ENCODE measurements at places on chromosomes 1 and 21.

DNA sequence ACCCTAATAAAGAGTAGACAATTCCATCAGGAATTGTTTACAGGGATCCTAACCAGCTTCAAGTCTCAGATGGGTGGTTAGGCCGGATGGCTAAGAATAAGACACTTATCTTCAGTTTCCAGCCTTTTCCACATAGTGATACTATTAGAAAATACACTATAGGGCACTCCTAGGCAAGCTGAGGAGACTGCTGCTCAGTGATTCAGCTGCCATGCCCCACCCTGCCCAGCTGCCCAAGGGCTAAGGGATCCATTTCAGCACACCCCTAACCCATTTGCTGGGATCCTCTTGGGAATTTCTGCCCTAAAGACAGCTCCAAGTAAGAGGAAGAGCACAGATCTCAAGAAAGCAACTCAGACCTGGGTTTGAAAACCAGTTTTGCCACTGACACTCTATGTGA is 31.9 kb downstream of the PLPP3 start:
- no peak for DNase-seq

GRCh38 chr1:62955666-62956065 is 171.7 kb downstream of the ATG4C start:
- DNase-seq, result no peak

- no peak for DNase-seq
Measured at GRCh38 chr1:119467219-119467618, 39.8 kb upstream of the HSD3B1 start.

DNA sequence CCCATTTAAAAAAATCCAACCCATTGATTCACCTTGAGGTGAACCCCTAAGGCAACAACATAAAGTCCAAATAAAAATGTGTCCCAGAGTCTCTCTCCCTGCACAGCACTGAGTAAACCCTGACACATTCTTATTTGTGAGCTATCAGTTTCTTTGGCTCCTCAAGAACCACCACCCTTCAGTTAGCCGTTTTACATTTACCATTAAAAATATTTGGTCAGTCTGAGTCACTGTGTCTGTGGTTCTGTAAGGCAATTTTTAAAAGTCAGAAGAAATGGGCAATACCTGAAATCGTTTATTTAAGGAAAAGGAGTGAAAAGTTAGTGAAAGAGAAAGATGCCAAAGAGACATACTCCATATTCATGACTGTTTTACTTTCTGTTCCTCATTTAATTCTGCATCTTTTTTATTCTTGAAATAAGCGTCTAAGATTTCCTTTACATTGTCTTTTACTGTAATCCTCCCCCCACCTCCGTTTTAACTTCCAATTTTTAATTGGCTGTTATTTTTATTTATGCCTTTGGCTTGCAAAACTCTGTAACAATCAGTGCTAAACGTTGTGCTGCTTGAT is 91.7 kb upstream of the IVNS1ABP start:
- DNase-seq, result no peak

GRCh38 chr1:92495392-92496063 is 8.8 kb upstream of the GFI1 start:
- DNase-seq, result no peak

- no peak for DNase-seq
Measured at GRCh38 chr1:114118351-114118990, 35.2 kb downstream of the SYT6 start.

- no peak for DNase-seq
Measured at GRCh38 chr1:93997756-93998155, 88.5 kb upstream of the GCLM start.

DNA sequence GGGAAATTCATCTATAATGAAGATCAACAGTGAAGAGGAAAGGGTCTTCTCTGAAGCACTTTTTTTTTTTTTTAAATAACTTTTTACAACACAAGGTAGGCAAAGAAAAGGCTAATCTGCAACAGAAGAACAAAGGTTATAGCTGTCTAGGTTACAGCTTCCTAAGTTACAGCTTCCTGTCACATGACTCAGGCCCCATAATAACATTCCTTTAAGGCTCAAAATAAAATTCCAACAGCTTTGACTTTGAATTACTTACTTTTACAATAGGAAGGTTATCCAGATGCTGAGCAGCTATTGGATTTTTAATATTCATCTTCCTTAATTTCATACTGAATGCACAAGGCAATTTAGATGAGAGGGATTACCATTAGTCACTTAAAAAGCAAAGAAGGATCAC is 40.4 kb upstream of the TMEM61 start:
- DNase-seq, result peak; percentile 56

DNA sequence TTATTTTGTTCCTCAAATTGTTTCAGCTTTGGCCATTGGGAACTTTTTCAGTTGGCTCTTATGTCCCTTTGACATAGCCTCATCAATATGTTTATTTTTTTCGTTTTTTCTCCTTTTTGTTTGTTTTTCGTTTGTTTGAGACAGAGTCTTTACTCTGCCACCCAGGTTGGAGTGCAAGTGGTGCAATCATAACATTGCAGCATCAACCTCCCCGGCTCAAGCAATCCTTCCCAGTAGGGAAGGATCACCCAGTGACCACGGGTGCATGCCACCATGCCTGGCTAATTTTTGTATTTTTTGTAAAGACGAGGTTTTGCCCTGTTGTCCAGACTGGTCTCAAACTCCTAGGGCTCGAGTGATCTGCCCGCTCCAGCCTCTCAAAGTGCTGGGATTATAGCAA is 8.1 kb downstream of the POLR3GL start:
- no peak for DNase-seq

DNA sequence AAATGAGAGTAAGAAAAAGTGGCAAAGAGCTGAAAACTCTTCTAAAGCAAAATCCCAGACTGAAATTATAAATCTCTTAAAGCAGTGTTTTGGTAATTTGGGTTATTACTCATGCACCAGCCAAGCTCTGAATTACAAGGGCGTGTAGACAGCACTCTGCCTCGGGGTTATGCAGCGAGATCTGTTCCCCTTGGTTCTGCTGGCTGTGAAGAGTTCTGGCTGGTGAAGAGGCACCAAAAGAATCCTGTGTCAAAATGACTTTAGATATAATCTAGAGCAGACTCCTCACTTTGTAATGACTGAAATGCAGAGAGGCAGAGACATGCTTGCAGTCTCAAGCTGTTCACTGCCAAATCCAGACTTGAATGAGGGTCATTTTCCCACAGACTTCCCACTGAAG is 461.8 kb upstream of the CXADR start:
- DNase-seq, result peak; percentile 51

DNA sequence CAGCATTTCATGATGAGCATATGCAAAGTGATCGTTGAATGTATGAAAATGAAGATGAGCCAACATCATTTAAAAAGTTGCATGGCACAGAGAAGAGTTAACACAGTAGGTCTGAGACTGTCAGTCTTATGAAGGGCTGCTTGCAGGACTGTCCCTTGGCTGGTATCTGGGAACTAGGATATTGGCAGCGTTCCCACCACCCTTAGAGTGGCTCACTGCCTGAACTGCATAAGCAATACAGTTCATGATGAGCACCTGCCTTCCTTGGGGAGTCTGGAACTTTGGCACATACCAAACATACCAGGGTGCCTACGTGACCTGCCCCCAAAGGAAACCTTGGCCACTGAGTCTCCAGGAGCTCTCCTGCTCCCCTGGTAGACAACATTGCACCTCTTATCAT is 161.8 kb downstream of the DSCAM start:
- no peak for DNase-seq

Measured in SK-N-MC (cell line).